ENCODE measurements at places on chromosomes 11 and 22.

- peak; percentile 19 for DNase-seq
Measured at GRCh38 chr11:114315749-114316368, 19.7 kb downstream of the NNMT start.

DNA sequence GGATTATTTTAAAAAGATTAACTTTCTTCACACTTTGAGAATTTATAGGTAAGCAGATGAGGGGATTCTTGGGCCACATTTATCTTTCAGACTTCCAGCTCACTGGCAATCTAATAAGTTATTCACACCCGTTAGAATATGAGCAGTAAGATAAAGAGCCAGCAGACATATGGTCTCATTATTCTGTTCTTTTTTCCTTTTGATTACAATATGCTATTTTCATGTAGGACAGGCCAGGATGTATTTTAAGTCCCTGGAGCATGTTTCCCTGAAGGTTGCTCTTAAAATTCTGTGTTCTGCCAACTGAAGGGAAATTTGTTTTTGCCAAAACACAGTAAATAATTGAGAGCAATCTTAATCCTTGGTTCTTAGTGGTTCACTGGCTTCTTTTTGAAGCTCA is 22.2 kb downstream of the PDHX start:
- DNase-seq, result no peak

DNA sequence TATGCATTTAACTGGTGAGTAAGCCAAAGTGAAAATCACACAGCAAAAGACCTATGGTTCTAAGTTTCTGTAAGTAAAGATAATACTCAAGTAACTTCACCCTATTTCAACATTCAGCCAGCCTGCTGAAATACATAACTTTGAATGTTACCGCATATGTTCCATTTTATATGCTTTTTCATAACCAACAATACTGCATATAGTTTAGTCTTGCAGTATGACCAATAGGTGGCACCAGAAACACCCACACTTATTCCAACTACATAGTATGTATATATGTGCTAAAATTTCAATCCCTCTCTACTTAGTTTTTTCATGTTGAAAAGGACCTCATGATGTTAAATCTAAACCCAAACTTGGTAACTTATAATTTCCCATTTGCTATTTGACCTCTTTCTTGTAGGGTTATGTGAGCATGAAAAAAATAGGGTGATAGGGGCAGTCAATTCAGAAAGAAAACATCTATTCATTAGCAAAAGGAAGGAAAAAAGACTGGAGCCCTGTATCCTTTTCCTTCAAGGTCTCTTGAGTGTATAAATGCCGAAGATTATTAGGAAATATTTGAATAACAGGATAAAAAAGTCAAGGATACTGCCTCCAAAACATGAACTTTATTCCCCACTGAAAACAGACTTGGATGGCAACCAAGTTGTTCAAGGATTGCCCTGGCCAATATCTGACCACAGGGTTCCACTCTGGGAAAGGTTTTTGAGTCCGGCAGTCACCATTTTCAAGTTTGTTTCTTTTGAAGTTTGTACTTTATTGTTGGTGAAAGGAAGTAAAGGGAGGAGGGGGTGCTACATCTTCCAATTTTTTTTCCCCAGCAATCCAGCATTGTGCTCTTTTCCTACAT is 23.8 kb upstream of the FZD4 start:
- no peak for DNase-seq

GRCh38 chr11:117928446-117929141 is 608 bp downstream of the TMPRSS13 start:
- DNase-seq, result no peak

GRCh38 chr11:65606876-65607613 is 7.0 kb downstream of the MAP3K11 start:
- peak; percentile 50 for DNase-seq

- no peak for DNase-seq
Measured at GRCh38 chr11:103043826-103044678, 47.9 kb downstream of the DCUN1D5 start.

- no peak for DNase-seq
Measured at GRCh38 chr11:32884770-32885384, 7.7 kb upstream of the QSER1 start.

DNA sequence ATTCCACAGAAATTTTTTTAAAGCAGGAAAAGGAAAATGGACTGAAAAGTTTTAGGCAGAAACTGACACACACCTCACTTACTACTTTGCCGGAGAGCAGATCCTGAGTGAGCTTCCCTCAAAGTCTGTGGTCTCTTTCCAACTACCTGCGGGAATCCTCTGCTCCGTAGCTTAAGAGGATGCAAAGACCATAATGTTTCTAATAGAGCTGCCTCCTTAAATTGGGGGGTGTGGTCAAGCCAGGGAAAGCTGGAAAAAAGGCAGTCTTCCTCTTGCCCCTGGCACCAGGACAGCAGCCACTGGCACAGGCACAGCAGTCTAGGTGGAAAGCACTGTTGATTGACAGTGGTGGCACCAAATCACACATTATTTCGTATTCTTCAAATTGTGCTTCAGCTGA is at the start of gene ETS1:
Gene ETS1, minus strand, starts transcription at position 144 of the 400 bp plus-strand sequence. CDS start 14,428 bp downstream, outside the sequence.
- DNase-seq, result no peak

DNA sequence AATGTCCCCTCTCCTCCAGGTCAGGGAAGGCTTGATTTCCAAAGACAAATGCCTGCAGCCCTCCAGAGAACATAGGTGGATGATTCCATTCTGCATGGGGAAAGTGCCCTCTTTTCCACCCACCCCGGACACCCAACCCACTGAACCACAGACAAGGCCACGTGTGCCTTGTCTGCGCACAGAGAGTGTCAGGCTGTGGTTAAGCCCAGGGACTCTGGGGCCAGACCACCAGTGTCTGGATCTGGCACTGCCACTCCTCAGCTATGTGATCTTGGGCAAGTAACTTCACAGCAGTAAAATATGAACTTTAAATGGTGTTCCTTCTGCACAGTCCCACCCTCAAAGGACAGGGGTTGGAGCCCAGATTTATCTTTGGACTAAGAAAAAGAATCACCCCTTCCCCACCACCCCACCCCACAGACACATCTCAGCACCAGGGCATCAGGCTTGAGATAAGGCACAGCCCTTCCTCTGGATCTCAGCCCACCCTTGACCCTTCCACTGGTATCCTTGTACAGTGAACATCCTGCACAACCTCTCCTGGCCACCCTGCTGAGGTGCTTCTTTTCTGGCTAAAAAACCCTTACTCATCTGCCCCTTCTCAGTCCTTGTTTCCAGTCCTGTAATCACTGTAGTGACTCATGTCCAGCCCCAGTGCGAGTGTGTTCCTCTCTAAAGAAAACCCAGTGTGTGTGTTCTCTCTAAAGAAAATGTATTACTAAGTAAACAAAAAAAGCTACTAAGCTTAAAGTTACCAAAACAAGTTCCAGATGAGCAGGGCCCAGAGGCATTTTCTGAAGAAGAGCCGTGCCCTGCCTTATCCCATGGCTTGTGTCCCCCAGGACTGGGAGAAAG is 1.9 kb upstream of the PTGDR2 start:
- DNase-seq, result no peak

- no peak for DNase-seq
Measured at GRCh38 chr11:114358716-114359115, 41.6 kb downstream of the C11orf71 start.

DNA sequence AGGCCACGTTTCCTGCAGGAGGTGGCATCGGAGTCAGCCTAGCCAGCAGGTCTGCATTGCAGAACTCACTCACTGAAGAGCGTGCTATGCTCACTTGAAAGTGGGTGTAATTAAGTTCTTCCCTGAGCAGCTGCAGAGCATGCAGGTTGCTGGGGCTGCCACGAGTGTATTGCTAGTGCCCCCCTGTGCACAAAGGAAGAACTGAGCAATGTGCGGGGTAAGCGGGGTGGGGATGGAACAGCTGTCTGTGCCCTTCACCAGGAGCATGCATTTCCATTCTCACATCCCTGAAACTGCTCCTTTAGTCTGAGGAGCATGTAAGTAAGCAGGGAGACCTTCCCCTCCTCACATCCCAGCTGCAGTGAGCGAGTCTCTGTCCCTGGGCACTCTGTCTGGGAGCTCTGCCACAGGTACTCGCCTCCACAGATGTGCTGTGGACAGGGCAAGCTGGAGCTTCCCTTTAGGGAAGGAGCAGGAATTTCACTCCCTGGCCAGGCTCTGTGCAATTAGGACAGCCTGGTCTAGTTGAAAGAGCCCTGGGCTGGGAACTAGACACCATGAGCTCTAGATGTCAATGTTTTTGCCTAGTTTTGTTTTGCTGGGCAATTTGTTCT is 1031.8 kb downstream of the NTM start:
- DNase-seq, result peak; percentile 34

DNA sequence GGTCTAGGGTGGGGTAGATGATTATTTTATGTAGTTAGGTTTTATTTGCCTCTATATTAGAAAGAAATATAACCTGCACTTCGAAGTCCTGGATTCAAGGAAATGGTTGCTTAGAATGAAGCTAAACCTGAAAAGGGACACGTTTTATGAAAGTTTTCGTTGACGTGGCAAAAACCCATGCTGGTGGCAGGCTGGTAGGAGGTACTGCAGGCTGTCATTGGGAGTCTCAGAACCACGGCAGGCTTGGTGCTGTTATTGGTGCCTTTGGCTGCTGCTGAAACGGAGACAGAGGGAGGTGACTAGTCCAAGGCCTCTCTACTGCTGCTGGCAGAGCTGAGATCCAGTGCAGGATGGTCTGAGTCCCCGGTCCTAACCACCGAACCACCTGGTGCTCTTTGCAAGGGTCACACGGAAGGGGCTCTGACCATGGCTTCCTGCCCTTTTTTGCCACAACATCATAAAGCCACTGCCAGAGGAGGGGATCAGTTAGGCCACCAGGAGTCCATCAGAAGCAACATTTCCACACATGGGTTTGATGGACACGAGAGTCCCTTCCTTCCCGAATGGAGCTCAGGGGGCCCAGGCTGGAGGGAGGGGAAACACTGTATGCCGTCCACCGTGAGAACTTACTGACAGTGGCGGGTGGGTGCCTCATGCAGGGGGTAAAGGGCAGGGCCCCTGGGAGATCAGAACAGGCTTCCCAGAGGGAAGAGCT is 13.4 kb downstream of the CSF2RB start:
- no peak for DNase-seq

DNA sequence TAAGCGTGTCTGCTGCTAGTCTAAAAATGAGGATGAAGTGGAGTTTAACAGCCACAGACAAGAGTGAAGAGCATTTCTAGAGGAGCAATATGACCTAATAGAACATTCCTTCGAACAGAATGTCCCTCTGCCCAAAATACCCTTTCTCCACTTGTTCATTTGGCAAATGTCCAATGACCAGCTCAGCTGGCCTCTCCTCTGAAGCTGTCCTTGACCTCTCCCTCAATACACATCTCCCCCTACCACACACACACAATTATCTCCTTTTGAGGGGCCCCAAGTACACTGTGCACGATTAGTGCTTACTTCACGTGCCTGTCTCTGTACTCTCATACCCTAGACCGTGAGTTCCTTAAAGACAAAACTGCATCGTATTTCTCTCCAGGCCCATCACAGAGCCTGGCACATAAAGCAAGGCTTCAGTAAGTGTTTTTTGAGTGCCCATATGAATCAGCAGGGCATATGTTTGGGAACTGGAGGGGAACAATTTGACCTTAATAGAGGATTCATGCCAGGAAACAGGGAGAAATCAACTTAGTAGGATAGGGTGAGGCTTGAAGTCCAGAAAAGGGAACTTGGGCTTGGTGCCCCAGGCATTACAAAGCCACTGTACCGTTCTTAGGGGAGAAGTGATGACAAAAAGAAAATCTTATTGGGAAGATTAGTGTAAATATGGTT is 18.1 kb upstream of the NCAM1 start:
- no peak for DNase-seq

DNA sequence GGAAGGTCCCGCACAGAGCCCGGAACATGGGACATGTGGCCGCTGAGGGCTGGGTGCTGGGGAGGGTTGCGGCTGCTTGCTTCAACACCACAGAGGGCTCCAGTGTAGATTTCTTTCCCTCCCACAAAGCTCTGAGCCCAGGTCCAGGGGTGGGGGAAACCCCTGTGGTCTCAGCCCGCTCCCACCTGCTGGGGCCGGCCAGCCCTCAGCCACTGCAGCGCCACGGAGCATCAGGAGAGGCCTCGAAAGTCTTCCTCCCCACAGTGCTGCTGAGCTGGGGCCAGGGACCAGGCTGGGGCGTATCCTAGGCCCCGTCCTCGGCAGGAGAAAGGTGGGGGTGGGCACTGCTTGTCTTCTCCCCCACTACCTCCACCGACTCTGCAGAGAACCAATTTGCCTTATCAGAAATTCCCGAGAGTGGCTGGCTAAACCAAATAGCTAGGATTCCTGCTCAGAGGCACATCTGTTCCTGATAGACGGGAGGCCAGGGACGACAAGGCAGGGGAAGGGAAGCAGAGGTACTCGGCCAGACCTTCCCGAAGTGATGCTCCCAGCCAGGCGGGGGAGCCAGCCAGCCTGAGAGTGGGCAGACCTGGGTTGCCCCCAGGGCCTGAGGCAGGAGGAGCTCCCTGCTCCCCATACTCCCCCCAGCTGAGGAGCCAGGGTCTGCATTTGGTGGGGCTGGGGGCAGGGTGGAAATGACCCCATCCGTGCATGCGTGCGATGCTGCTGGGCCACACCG is 18.7 kb downstream of the IGF2 start:
- DNase-seq, result no peak

DNA sequence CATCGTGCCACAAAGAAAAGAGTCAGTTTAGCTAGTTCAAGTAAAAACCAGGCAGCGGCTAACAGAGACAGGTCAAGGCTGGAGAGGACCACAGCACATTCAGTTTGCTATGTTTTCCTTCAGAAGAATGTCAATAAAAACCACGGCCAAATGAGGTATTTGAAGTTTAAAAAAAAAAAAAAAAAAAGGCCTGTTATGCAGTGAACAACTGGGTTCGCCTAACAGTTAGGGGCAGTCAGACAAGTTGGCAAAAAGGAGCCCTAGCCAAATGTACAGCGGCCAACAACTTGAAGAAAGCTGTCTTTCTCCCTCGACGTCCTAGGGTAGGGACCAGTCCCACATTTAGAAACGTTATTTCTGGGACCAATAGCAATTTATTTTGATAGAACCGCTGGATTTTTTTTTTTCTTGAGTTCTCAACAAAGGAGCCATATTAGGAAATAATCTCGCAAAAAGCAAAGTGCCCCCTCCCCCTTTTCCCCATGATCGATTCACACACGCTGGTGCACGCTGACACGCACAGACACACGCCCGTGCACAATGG is 237.8 kb downstream of the TTC28 start:
- DNase-seq, result no peak

DNA sequence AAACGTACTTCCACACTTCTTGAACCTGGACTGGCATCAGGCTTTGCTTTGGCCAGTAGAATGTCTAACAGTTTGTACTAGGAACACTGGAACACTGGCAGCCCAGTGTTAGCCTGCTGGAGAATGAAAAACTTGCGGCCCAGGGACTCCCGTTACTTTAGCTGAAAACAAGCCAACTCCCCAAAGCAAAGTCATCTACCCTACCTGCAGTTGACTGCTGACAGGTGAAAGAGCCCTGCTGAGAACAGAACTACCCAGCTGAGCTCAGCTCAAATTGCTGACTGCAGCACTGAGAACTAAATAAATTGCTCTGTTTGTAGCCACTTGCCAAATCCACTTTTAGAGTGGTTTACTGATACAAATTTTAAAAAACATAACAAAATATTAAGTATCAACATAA is 342.5 kb downstream of the LRRC4C start:
- DNase-seq, result no peak

GRCh38 chr11:11958403-11959231 is 49.8 kb downstream of the DKK3 start:
- no peak for DNase-seq

All from NCI-H1930 (cell line).